ENCODE measurements at places on chromosomes 4 and X.

DNA sequence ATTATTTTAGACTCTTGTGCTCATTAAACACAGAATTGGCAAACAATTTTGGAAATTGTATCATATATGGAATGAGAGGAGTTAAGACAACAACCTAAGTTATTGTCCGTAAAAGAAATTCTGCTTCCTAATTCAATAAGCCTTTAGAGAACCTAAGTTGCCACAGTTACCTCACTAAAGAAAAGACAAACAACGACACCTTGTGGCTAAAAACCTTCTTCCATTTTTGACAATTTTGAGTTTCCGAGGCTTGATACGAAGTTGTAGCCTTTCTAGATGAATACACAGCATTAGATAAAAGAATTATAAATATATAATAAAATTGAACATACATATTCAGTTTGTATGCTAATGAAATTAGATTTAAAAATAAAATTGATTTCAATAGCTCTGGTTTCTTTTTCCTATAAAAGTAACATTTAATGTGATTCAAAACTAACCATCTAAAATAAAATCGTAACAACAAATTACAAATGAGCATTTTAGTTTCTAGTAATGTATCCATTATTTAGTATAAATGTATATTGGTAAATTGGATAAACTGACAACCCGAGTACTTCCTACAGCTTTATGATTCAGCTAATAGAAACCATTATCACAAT, 275.1 kb downstream of the GPM6A start:
- DNase-seq = no peak

GRCh38 chrX:29431895-29432294, 783.5 kb upstream of the MAGEB2 start:
- no peak for DNase-seq

DNA sequence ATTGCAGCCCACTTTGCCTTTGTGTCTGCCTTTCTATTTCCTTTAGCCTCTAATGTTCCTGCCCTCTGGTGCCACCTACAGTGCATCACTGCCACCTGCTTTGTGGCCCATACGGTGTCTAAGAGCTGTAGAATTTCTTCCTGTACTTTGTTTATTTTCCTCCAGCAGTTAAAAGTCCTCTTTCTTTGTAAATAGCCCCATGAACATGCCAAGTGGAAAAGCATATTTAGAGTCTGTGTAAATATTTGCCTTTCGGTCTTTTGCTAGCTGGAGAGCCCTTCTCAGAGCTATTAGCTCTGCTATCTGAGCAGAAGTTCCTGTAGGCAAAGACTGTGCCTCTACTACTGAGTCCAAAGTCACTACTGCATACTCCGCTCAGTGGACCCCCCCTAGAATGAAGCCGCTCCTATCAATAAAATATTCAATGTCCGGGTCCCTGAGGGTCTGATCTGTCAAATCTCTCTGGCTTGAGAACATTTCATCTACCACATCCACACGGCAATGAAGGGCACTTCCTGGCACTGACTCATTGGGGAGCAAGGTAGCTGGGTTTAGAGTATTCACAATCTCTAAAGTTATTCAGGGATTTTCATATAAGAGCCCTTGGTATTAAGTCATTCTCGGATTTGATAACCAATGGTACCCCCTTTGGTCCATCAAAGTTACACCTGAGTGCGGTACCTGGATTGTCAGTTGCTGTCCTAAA, 36.3 kb downstream of the SULT1E1 start:
- no peak for DNase-seq

- no peak for DNase-seq
These were observed 243.0 kb upstream of the TRAM1L1 start for GRCh38 chr4:117328333-117328732.

GRCh38 chr4:186700746-186701145, 22.9 kb downstream of the FAT1 start:
- no peak for DNase-seq

All from breast epithelium (tissue), 4 donors.